Breast epithelium (tissue), 4 donors: ENCODE measurements at places on chromosomes 2 and 18.

GRCh38 chr18:44885507-44885906, 204.8 kb downstream of the SETBP1 start:
- DNase-seq, result no peak

DNA sequence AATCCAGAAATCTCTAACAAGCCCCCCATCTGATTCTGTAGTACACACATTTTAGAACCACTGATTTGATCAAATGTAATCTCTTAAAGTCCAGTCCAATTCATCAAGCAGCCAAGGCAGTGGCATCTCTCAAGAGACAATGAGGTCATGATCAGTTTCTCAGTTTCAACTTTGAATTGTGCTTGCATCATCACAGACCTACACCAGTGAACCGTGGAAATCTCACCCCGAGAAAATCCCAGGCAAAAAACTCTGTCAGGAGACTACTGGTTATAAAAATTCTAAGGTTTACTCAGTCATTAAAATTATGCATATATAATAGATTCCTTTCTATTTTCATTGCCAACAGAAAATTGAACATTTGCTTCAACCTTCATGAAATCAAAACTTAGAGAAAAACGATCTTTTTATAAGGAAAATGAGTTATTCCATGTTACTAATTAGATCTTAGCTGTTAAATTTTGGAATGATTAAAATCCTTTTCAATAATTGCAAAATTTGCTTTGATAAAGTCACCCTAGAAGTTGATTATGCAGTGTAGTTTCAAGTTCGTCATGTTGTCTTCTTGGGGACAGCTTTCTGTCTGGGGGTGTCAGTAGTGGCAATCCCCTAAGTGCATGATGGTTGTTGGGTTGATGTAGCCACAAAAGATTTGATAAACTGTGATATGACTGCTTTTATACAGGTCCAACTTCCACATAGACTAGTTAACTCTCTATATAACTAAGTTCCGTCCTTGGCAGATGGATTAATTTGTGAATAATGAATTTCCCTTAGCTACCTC, 235.0 kb downstream of the CAMKMT start:
- no peak for DNase-seq

GRCh38 chr18:55149994-55150393, 190.7 kb upstream of the CCDC68 start:
- DNase-seq, result no peak

DNA sequence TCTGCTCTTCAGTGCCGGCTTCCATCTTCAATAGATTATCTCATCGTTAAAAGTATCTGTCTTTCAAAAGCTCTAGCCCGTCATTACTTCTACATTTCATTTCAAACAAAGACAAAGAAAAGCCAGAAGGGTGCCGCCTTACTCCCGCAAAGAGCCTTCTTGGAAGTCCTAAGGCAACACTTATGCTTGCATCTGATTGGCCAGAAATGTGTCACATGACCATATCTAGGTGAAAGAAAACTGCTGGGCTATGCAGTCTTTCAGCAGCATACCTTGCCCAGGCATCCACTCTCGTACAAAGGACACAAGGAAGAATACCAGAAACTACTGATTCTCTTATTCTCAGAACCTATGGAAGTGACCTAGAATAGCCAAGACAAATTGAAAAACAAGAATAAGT, 217.1 kb upstream of the SLC35G4 start:
- no peak for DNase-seq

- no peak for DNase-seq
These were observed at the start of gene SRD5A2 for GRCh38 chr2:31580321-31581117. Gene SRD5A2 (minus strand): TSS chr2:31580938. CDS start chr2:31580900, 38 bp downstream.

GRCh38 chr2:102180687-102180999, 6.2 kb upstream of the IL1RL2 start:
- DNase-seq, result no peak

- no peak for DNase-seq
These were observed 515.7 kb downstream of the DCDC2C start for GRCh38 chr2:4219101-4219500.

DNA sequence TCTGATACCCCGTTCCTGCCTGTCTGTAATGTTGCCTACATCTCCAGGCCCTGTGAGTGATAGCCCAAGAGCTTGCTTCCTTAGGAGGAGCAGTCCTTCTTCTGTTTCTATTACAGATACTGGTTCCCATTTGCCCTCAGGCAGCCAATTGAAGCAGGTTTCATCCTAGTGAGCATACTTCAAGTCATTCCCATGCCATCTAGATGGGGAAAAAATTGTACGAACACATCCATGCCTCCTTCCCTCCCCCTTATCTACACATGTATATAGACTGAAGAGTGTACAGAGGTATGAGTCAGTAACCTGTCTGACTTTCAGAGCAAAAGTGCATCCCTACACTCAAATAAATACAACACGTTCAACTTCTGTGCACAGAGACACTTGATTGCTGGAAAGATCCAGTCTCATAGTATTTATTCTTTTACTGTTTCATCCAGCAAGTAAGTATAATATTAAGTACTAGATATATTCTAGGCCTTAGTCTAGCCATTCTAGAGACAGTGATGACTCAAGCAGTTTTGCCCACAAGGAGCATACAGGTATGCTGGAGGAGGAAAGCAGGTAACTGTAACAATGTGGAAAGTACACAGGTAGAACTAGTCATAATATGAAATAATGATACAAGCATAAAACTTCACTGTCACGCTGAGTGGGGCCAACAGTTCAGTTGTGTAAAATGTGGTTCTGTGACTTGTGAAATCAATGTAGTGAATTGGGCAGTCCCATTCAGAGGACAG, 153.4 kb downstream of the MGAT5 start:
- DNase-seq, result no peak

DNA sequence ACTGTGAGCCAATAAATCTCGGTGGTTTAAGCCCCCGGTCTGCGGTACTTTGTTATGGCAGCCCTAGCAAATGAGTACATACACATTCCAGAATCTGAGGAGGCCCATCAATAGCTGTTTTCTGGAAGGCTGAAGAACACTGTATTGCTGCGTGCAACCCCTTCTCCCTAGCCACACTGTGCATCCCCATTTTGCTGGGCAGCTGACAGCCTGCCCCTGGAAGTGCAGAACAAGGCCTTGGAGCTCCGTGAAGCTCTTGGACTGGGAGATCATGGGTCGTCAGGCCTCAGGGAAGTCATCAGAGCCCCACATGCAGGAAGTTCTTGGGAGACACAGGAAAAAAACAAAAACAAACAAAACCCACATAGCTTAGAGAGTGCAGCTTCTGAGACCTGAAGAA, 90.6 kb upstream of the ST6GAL2 start:
- DNase-seq, result no peak

DNA sequence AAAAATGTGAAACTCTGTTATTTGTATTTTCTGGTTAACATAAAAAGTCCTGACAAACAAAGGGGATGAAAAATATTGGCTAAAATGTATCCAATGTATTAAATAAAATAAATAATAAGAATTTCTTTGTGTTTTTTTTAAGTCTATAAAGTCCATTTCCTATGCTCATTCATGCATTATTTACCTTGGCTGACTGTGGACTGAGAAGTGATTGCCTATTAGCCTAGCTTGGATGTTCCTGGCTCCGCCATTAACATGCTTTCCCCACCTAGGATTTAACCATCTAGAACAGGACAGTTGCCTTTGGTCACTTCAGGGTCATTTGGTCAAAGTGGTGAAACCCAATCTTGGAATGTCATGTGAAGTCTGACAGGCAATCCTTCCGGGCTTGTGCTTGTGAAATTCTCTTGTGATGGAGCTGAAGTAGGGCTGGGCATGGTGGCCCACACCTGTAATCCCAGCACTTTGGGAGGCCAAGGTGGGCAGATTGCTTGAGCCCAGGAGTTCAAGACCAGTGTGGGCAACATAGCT, 60.4 kb upstream of the TANC1 start:
- DNase-seq, result no peak

- DNase-seq, result no peak
These were observed 21.3 kb upstream of the TCF7L1 start for GRCh38 chr2:85111819-85112281.

- no peak for DNase-seq
These were observed 35.0 kb upstream of the LRP1B start for GRCh38 chr2:142165790-142166189.

- no peak for DNase-seq
These were observed 32.8 kb downstream of the TMEM247 start for GRCh38 chr2:46512185-46512584.

GRCh38 chr2:40284797-40285196, 167.1 kb downstream of the SLC8A1 start:
- no peak for DNase-seq

GRCh38 chr18:34261865-34262780, 37.4 kb upstream of the NOL4 start:
- no peak for DNase-seq

DNA sequence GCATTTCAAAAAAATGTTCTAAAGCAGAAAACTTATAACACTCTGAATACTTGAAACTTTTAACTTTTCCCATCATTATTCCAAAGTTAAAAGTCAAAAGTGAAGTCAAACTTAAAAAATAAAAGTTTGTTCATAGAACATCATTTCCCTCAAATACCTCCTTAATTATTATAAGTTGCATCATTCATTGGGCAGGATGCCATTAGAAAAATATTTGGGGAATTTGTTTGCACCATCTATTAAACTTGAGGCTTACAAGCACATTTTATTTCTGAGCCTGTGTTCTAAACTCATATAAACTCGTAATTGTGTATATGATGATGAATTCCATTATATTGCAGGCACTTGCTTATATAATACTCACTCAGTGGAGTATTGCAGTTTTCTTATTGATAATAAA, 588.0 kb upstream of the NRXN1 start:
- DNase-seq, result no peak

- no peak for DNase-seq
These were observed 21.5 kb downstream of the MPPE1 start for GRCh38 chr18:11886577-11887110.

GRCh38 chr2:51903728-51904127, 871.8 kb upstream of the NRXN1 start:
- no peak for DNase-seq

- no peak for DNase-seq
These were observed 65.5 kb downstream of the SPP2 start for GRCh38 chr2:234116010-234116409.

DNA sequence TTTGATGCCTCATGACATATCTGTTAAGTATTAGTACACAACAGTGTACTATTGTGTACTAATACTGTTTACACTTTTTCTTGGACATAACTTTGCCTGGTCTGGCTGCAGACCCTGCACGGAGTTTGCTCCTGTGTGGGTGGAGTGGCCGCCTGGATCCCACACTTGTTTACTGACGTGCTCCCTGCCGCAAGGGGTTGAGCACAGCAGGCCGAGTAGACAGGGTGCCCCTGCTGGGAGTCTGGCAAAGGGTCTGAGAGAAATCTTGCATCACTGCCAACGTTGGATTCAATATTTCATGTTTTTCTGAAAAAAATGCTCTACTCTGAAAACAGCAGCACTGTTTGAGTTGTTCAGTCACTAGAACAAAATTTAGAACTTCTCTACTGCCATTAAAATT, 59.0 kb downstream of the PDK1 start:
- DNase-seq, result no peak

DNA sequence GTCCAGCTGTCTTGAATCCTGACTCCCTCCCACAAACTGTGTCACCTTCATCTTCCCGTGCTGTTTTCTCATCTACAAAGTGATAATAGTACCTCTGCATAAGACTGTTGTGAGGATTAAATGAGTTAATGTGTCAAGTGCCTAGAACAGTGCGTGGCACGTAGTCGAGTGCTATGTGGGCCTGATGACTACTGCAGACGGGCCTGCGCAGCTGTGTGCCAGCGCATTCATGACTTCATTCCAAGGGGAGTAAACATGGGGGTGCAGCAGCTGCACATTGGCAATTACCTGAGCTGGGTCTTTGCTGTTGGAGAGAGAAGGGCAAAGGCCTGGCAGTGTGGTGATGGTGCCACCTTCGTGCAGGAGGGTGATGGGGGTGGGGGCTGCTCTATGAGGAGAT, 5.0 kb downstream of the TEX44 start:
- no peak for DNase-seq

DNA sequence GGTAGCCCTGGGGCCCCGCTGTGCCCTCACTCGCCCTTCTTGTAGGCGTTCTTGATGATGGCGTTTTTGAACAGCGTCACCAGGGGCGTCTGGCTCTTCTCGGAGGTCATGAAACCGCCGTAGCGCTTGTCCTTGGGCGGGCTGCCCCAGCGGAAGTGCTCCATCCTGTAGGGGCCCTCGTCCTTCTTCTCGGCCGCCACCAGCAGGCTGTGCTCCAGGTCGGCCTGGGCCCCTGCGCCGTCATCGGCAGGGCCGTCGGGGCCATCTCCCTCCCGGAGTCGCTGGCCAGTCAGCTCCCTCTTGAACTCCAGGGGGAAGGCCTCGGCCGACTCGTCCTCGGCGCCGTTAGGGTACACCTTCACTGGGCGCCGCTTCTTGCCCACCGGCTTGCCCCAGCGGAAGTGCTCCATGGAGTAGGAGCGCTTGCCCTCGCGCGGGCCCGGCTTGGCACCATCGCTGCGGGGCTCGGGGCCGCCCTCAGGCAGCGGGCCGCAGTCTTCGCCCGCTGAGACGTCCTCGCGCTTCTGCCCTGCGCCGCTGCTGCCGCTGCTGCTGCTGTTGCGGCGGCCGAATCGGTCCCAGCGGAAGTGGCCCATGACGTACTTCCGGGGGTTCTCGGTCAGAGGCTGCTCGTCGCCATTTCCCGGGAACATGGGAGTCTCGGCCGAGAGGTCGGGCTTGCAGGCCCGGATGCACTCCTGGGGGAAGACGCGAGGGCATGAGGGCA, 7.2 kb downstream of the POMC start:
- no peak for DNase-seq

- no peak for DNase-seq
These were observed 24.2 kb upstream of the CAB39 start for GRCh38 chr2:230688490-230688889.

DNA sequence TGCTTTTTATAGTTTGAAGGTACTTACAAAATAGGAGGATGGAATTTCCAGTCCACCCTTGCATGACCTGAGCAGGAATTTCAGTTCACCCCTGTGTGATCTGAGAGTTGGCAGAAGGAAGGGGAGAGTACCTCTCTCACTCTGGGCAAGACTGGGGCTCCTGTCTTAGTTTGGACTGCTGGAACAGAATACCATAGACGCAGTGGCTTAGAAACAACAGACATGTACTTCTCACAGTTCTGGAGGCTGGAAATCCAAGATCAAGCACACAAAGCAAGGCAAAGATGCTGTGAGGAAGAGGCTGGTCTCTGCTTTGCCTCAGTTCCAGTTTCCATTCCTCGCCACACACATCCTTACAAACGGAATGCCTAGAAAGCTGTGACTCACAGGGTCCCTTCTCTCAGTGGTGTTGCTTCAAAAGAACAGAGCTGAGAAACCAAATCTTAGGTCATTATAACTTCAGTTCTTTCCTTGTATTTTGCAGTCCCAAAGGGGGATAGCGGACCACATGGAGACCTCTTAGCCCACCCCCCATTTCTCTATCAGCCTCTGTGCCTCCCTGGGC, 108.8 kb upstream of the HAAO start:
- no peak for DNase-seq

- no peak for DNase-seq
These were observed 27.8 kb upstream of the KCNF1 start for GRCh38 chr2:10883801-10884478.

DNA sequence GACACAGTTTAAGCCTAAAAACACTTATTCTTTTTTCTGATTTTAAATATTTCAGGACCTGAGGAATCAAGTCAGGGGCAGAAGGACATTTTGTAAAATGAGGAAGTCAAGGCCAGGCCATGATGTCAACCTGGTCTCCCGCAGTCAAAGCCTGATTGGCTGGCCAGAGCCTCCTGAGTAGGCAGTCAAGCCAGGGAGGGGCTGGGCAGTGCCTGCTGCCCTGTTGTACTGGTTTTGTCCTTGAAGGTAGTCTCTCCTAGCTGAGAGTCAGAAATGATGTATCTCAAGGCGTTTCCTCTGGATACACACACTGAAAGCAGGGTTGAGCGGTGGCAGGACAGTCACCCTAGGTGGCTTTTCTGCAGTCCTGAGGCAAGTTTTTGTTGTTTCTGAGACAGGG, 19.8 kb downstream of the CCT7 start:
- no peak for DNase-seq

- DNase-seq, result no peak
These were observed 64.9 kb upstream of the OTOS start for GRCh38 chr2:240205348-240205747.
